CD8-positive, alpha-beta T cell (primary cell): ENCODE measurements at places on chromosomes 16 and 17.

- no peak for DNase-seq
Measured at GRCh38 chr16:11401161-11402050, 56.1 kb downstream of the RMI2 start.

DNA sequence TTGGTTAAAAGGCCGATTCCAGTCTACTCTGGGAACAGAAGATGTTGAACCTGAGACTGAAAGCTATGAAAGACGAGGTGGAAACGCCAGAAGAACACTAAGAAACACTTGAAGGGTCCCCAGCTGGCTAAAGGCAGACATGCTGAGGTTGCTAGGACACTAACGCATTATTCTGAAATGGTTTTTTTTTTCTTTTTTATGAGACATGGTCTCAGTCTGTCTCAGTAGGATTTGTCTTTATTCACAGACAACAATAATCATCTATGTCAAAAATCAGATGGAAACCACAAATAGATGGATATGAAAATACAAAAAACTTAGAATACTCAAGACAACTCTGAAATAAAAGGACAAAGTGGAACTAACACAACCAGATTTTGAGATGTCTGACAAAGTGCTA lies 35.0 kb upstream of the RASD1 start:
- DNase-seq = no peak

DNA sequence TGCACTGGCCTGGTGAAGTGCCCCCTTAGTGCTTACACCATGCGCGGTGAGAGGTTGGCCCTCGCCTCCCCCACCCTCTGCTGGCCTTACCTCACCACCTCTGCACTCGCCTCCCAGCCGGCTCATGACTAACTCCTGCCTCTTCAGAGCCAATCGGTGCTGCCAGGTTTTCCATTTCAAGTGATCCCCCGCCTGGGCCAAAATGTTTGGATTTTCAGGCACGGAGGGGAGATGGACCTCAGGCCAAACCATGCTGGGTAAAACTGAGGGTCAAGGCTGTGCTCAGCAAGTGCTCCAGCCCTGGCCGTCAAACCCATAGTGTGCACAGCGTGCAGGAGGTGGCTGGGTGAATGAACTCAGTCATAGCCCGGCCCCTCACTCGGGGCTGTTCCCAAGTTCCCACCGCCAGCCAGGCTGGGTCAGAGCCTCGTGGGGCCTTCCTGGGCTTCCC lies 175.4 kb downstream of the SEC14L1 start:
- DNase-seq = no peak

- DNase-seq = no peak
Measured at GRCh38 chr17:72215928-72216327, 95.1 kb downstream of the SOX9 start.

DNA sequence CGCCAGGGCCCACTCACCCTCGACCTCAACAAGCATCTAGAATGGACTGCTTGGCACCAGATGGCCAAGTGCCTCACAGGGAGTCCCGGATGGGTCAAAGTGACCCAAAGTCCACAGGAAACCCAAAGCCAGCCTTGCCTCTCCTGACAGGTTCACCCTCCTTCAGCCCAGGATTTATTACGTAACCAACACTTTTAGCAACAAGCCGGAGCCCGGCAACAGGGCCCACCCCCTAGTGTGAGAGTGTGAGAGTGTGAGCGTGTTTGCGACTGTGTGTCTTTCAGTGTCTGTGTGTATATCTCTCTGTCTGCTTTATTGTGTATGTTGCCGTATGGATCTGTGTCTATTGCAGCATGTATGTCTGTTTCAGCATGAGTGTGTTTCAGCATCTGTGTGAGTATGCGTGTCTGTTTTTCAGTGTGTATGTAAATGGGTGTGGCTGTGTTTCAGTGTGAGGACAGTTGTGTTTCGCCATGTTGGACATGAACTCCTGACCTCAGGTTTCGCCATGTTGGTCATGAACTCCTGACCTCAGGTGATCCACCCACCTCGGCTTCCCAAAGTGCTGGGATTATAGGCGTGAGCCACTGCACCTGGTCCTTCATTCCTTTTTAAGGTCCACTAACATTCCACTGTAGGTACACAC lies 13.7 kb upstream of the PEMT start:
- DNase-seq = no peak

DNA sequence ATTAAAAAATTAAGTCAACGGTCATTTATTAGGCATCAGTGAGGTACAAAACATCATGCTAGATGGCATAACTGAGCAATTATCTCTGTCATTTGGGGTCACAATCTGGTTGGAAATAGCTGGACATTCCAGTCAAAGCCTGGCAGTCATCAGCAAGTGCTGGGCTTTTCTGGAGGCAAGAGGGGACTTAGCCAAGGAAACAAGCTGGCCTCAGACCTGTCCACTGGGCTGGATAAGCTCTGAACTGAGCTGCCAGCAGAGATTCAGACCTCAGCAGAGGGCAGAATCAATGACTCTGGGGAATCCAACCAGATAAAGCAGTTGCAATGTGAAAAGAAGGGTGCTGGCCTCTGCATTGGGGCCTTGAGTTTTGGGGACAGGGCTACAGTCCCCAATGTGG lies 161.9 kb upstream of the NOL11 start:
- no peak for DNase-seq

DNA sequence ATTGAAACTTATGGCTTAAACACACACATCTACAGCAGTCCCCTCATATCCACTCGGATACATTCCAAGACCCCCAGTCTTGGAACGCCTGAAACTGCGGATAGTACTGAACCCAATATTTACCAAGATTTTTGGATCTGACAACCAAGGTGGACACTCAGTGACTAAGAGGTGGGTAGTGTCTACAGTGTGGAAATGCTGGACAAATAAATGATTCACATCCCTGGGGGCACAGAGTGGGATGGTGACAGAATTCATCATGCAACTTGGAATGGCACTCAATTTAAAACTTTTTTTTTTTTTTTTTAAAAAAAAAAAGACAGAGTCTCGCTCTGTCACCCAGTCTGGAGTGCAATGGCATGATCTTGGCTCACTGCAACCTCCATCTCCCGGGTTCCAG lies 54.2 kb upstream of the TRAP1 start:
- DNase-seq = no peak

DNA sequence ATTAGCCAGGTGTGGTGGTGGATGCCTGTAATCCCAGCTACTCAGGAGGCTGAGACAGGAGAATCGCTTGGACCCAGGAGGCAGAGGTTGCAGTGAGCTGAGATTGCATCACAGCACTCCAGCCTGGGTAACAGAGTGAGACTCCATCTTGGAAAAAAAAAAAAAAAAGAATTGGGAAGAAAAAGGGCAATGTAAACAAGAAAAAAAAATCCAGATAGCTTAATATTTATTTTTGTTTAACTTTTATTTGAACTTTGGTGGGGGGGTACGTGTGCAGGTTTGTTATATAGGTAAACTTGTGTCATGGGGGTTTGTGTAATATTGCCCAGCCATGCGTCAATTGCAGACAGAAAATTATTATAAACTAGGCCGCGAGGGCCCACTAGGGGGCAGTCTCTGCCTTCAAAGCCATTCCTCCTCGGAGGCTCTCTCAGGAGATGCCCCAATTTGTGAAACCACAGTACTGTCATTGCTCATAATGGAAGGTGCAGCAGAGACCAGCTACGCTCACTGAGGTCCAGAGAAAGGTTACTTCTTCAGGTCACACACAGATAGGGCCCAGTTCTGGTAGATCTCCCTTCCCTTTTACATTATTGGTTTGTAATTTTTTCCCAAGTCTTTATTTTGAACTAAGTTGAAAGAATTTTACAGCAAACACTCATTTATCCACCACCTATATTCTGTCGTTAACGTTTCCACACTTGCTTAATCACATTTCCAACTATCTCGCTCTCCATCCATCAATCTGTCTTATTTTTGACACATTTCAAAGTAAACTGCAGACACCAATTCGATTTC lies 206.2 kb downstream of the PRKCB start:
- DNase-seq = peak; percentile 60

- no peak for DNase-seq
Measured at GRCh38 chr16:16096121-16096857, 127.0 kb downstream of the ABCC6 start.

DNA sequence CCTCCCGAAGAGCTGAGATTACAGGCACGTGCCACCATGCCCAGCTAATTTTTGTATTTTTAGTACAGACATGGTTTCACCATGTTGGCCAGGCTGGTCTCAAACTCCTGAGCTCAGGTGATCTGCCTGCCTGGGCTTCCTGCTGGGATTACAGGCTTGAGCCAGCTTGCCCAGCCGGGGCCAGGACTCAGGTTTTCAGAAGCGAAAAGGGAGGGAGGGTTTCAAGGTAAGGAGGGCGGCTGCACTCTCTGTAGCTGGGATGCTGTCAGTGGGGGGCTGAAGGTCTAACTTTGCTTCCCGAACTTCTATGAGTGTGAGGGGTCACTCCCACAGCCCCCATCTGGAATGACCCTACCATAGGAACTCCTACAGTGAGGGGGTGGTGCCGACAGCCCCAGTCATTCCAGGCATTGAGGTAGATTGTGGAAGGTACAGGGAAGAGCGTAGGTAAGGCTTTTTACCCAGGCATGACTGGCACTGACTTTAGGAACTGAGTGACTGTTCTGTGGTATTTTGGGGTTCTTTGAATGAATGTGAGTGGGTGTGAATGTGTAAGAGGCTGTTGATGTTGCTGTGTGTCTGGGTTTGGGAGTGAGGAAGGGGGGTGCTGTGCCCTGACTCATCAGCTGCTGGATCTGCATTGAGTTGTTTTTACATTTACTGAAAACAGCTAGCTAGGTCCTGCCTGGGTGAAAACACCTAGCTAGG lies 3.8 kb upstream of the C1QL1 start:
- no peak for DNase-seq

DNA sequence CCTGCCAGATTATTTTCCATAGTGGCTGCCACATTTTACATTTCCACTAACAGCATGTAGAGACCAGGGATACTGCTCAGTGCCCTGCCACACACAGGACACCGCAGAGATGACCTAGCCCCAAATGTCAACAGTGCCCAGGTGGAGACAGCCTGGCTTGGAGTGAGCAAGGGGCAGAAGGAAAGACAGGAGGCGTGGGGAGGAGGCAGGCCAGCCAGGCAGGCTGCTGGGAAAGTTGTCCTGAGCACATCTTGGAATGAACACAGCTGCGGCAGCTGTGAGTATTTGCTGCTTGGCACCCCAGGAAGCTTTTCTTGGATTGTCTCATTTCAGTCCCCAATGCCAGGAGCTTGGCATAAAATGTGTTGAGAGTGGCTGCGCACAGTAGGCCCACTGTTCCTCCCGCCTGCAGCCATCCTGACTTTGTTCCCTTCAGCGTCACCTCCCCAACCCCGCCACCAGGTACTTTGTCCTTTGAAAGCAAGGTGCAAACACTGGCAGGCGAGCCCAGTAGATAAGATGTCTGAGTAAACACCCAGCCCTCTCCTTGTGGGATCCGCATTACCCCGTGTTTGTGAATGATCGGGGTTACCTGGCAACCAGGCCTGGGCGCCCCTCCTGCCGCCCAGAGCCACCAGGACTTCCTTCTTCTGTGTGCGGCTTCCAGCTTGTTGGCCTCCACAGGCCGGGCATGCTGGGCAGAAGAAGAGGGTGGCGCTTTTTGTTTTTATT lies 114.0 kb downstream of the CMIP start:
- DNase-seq = no peak

GRCh38 chr16:73179705-73180331 lies 131.9 kb upstream of the ZFHX3 start:
- DNase-seq = no peak

- DNase-seq = no peak
Measured at GRCh38 chr17:66930933-66931332, 33.6 kb upstream of the CACNG4 start.

DNA sequence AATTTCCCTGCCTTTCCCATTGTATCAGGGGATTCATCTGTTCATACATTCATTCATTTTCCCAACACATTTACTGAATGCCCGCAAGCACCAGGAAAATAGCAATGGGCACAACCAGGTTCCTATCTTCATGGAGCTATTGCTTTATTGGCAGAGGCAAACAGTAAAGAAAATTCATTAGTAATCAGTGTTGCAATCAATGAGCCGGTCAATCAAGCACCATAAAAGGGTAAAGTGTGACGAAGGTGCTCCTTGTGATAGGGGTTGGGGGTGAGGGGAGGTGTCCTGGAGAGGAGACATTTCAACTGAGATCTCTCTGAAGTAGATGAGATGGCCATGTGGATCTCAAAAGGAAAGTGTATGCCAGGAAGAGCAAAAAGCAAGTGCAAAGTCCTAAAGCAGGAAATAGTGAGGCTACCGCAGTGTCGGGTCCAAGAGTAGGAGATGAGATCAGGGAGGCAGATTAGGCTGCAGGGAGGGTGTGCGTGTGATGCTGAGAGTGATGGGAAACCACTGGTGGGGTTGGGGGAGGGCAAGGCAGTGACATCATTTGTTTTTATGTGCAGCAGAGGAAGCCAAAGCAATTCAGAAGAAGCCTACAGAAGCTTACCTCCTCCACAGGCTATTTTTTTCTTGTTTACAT lies 28.4 kb downstream of the CDH13 start:
- peak; percentile 86 for DNase-seq

DNA sequence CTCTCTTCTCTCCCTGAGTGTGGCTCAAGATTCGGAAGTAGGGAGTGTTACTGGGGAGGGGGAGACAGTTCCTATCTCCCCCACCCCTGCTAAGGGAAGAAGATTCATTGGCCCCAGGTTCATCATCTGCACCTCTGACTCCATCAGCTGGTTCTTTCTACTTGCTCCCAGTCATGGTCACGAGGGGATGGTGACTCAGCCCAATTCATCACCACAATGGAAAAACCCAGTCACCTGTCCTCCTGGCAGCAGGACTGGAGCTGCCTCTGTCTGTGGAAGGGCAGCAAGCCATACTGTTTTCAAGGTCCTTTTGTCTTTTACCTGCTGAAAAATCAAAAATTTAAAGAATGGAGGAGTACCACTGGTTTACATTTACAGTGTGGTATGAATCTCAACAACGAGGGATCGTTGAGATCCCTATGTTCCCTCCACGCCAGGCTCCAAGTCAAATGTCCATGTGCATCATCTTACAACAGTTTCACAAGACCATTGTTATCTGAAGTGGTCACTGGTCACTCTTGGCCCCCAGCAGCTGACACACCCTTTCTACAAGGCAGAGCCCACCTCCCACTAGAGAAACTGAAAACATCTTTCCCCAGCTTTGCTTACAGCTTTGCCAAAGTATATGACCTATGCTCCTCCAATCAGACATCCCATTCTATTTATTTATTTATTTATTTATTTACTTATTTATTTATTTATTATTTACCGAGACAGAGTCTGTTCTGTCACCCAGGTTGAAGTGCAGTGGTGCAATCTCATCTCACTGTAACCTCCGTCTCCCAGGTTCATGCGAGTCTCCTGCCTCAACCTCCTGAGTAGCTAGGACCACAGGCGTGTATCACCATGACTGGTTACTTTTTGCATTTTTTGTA lies 40.4 kb upstream of the NDRG4 start:
- no peak for DNase-seq

DNA sequence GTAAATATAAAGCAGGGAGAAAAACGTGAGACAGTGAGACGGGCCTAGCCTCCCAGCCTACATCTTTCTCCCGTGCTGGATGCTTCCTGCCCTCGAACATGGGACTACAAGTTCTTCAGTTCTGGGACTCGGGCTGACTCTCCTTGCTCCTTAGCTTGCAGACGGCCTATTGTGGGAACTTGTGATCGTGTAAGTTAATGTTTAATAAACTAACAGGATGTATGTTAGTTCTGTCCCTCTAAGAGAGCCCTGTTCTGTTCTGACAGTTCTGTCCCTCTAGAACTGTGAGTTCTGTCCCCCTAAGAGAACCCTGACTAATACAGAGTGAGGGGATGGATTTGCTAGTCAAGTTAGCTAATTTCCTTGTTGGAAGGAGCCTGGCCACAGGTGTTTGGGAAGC lies 16.7 kb upstream of the MYH10 start:
- no peak for DNase-seq
